ENCODE measurements at places on chromosomes 2 and 18.

DNA sequence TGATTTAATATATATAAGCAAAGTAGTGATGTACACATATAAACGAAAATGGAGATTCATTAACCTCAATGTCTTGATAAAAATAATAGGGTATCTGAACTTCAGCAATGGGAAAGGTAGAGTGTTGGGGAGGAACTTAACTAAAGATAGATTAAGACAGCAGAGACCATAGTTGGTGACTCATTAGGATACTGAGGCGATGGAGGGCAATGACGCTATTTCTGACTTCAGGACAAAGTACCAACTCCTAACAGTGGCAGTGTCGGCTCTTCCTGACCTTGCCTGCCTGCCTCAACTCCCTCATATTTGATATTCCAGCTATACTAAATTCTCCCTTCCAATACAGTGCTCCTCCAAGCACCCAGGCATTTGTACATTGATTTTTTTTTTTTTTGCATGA, 98.6 kb downstream of the CDH2 start:
- no peak for DNase-seq

DNA sequence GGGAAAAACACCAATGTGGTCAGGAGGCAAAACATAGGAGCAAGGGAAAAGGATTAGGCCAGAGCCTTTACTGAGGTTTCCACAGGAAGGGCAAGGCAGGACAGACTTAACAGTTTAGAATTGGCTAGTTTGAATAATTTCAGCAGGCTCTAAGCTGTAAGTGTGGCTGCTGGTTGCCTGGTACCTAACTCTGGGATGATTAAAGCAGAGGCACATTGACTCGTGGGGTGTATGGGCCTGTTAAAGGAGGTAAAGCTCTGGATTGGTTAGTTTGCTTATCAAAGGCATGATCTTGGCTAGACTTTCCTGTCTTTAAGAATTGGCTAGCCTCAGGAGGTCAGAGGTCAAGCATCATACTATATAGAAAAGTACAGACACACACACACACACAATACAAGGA, 132.6 kb downstream of the SPAG16 start:
- DNase-seq, result no peak

DNA sequence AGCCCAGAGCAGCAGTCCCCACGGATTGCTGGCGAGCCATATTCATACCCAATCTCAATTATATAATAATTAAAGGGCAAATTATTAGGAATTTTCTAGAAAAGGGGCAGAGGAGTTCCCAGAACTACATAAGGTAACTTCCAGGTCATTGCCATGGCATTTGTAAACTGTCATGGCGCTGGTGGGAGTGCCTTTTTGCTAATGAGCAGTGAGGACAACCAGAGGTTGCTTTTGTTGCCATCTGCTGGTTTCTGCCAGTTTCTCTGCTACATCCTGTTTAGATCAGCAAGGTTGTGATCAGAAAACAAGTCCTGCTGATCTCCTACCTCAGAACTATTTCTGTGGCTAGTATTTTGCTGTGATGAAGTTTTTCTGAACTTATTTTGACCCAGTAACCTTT, 159.8 kb upstream of the PIEZO2 start:
- DNase-seq, result no peak

DNA sequence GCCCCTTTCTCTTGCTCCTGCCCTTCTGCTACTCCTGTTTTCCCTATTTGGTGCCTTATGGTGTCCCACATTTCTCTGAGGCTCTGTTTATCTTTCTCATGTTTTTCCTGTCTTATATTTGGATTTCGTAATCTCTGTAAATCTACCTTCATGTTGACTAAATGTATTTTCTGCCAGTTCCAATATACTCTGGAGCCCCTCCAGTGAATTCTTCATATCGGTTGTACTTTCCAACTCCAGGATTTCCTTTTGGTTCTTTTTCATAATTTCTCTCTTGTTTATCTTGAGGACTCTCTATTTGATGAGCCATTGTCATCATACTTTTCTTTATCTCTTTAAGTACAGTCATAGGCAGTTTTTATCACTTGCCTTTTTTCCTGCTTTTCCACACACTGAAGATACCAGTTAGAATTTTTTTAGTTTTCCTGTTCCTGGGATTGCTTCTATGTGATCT, 19.1 kb downstream of the SCLY start:
- DNase-seq, result no peak

DNA sequence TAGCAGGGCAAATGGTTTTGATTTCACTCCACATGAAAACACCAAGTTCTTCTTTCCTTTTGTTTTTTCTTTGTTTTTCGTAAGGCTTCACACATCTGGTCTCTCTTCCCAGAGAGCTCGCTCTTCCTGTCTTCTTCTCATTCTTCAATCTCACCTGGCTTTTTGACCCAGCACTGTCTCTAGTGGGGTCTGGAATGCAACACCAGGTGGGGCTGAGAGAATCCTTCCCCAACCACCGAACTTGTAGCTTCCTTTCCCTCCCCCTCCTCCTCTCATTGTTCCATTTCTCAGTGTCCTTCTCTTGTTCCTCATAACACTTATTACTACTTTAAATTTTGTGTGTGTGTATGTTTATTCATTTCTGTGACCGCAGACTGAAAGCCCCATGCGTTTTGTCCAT, 13.5 kb upstream of the PIEZO2 start:
- DNase-seq, result no peak

DNA sequence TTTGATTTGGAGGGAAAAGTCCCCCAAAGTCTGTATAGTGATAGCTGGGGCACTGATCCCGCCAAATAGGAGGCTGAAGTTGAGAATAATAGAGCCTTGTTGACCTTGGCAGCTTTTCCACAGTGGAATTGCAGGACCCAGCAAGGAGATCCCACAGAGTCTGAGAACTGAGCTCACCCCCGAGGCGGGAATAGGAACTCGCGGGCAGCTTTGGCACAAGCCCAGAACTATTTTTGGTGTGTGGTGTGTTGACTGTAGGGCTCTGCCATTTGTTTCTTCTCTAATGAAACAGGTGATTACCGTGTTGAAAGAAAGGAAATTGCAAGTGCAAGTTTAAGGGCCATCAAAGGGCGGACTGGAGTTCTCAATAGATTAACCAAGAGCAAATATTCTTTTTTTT, 34.0 kb downstream of the SH3RF3 start:
- no peak for DNase-seq

DNA sequence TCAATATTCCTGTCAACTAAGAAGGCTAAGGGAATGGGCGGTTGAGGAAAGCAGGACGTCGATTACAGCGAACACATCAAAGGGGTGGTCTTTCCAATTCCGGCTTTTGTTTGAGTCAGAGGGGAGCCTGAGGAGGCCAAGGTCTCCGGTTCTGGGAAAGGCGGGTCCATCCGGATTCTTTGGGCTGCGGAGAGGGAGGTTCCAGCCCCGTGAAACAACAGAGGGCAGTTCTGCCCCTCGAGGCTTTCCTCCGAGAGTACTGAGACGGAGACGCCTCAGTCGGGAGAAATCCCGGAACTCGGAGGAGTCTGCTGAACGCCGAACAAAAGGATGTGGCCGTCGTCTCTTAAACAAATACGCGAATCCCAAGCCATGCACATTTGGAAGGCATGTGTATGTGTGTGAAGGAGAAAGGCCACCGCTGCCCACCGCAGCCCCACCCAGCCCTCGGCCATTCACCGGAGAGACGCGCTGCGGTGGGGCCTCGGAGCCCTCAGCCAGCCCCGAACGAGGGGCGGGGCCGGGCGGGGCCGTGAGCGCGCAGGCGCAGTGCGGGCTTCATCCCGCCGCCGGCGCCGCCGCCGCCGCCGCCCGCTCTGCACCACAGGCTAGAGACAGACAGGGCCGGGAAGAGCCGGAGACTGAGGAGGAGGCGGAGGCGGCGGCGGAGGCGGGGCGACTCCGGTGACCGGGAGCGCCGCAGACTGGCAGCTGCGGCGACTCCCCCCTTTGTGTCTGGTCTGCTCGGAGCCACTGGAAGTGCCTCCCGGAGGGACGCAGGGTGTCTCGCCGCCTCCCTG, at the start of gene BMPR2:
Gene BMPR2 (plus strand): TSS at position 719 of the 800 bp plus-strand sequence. CDS start 1,148 bp downstream, outside the sequence.
- DNase-seq, result peak; percentile 75

GRCh38 chr18:3903337-3903736, 453.4 kb downstream of the TGIF1 start:
- DNase-seq, result no peak

DNA sequence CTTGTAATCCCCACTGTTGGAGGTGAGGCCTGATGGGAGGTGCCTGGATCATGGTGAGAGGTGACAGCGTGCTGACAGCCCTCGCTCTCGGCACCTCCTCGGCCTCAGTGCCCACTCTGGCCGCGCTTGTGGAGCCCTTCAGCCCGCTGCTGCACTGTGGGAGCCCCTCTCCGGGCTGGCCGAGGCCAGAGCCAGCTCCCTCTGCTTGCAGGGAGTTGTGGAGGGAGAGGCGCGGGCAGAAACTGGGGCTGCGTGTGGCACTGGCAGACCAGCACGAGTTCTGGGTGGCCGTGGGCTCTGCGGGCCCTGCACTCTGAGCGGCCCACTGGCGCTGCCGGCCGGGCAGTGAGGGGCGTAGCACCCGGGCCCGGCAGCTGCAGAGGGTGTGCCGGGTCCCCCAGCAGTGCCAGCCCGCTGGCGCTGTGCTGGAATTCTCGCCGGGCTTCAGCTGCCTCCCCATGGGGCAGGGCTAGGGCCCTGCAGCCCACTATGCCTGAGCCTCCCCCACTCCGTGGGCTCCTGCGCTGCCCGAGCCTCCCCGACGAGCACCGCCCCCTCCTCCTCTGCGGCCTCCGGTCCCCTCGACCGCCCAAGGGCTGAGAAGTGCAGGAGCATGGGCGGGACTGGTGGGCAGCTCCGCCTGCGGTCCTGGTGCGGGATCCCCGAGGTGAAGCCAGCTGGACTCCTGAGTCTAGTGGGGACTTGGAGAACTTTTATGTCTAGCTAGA, 197.1 kb downstream of the SPP2 start:
- no peak for DNase-seq

- no peak for DNase-seq
Measured at GRCh38 chr2:199019898-199020507, 437.7 kb downstream of the SATB2 start.

DNA sequence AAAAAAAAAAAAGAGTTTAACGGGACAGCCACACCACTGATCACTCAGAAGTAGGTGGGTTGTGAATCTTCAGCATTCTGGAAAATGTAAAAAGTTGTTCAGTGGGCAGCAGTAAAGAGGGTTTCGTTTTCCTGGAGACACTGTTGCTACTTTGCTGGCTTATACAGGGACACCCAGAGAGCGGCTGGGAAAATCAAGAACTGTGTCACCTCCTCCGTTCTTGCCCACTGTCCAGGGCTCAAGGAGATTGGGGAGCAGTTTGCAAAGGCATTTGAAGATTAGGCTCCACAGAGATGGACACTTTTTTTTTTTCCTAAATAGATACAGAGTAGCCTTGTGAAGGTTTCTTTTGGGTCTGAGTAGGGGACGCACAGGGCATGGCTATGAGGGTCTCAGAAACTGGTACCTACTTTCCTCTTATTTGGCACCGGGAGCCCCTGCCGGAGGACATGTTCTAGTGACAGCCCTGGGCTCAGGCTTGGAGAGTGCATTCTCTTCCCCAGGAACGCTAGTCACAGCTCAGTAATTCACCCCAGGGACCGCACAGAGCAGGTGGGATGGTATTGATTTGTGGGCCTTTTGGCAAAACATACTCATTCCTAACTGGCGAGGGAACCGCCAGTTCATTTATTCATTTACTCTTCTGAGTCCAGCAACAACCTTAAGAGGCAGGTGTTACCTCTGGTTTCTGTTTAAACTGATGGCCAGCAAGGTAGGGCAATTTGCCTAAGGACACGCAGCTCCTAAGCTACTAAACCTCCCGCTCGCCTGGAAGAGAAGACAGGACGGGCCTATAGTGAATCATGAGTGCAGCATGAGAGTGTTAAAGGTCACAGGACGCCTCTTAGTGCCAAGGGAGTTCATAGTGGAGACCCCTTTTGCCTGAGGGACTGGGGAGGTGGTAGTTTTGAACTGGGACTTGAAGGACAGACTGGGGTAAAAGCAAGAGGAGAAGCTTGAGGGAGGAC, 53.1 kb downstream of the HPCAL1 start:
- no peak for DNase-seq

DNA sequence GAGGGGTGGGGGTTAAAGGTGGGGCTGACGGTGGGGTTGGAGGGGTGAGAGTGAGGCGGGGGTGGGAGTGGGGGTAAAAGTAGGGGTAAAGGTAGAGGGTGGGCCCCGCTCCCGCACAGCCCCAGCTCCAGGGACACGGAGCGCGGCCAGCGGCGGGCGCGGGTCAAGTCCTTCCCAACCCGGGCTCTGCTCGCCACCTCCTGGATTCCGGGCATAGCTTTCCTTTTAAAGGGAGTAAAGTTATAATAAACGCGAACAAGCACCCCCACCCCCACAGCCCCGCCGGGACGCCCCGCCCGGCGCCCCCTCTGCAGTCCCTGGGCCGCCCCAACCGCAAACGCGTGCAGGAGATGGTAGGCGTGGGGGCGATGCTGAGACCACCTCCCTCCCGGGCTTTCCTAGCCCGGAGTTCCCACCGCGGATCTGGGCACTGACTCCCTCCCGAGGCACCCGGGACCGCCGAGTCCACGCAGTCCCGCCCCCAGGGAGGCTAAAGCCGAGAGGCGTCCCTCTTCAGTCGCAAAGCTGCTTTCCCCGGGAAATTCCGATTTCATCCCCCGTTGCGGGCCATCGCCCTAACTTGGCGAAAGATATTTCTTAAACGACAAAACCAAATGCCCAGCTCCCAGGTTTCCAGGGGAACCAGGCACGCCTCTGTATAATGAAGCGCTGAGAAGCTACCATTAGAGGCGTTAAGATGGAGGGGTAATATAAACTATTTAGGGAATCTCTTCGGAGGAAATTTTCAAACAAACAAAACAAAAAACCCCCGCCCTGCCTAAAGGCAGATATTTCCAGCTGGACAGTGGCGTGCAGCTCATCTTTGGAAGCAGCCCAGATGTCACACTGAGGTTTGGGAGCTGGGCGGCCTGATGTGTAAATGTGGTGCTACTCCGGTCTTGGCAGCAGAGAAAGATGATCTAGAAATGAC, at the start of gene LIMS2:
Gene LIMS2 (minus strand): TSS at position 200 of the 931 bp plus-strand sequence. CDS start 506 bp downstream, outside the sequence.
- DNase-seq, result no peak

DNA sequence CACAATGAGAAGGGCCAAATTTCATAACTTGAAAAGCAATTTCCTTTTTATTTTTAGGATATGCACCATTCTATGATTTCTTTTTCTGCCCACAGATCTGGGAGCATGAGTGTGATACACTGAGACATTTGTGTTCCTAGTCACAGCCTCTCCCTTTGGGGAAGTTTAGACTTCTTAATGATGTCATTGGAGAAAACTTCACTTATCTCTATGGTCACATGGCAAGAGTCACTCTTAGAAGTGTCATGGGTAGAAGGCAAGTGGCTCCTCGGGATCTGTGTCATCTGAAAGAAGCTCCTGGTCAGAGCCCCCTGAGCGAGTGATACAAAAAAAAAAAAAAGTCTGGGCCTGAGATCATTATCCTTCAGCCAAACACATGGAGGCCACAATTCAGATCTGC, 62.5 kb upstream of the LGALSL start:
- no peak for DNase-seq

Measured in activated gamma-delta T cell (primary cell).